ENCODE measurements at places on chromosomes 16 and 17.
A peak's percentile ranks its signal among the peaks of the same experiment; 100 is the strongest.

GRCh38 chr16:15988268-15989013, 39.0 kb downstream of the ABCC1 start:
- no peak for DNase-seq

- DNase-seq = no peak
These were observed 2.4 kb downstream of the MLKL start for GRCh38 chr16:74698222-74698621.

- no peak for DNase-seq
These were observed 20.2 kb downstream of the ZNF778 start for GRCh38 chr16:89237733-89238132.

- no peak for DNase-seq
These were observed 1.2 kb downstream of the NFATC3 start for GRCh38 chr16:68086336-68086841.

DNA sequence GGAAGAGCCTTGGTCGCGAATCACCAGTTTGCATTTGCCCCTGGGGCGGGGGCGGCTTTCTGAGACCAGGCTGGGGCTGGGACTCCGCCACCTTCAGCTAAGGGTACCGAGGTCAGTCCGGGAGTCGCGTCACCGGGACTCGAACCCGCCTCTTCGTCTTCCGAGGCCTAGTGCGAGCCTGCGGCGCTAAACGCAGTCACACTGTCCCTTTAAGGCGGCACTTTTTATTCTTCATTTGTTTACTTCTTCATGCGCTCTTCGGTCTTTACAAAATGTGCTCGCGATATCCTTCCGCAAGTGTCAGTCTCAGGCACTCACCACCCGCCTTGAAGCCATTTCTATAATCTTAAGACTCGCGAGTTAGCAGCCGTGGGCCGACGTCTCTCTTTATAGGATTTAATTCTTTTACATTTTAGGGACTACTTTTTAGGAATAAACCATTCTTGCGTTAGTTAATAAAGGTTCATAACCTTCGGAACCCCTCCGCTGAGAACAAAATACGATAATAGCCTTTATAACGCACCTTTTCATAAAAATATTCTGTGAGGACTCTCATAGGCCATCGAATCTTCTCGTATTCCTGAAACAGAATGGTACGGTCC, 593 bp upstream of the HEXIM1 start:
- DNase-seq = peak; percentile 54

GRCh38 chr16:51048544-51048943, 102.5 kb downstream of the SALL1 start:
- DNase-seq = no peak

- no peak for DNase-seq
These were observed 592 bp upstream of the NUFIP2 start for GRCh38 chr17:29294580-29294900.
